Large intestine (tissue), 12 donors: ENCODE measurements at places on chromosomes 16 and 17. TPM values are rescaled to one million over a fixed set of nuclear protein-coding genes. Genes with fewer than 3 reads are reported as not detected.

Gene KRTAP3-1
- polyA plus RNA-seq: not detected

Gene RNU2-1
- polyA plus RNA-seq: not detected

Gene ITGAD
- 0.03 TPM for polyA plus RNA-seq

Gene RPA1
- 64.4 TPM for polyA plus RNA-seq

DNA sequence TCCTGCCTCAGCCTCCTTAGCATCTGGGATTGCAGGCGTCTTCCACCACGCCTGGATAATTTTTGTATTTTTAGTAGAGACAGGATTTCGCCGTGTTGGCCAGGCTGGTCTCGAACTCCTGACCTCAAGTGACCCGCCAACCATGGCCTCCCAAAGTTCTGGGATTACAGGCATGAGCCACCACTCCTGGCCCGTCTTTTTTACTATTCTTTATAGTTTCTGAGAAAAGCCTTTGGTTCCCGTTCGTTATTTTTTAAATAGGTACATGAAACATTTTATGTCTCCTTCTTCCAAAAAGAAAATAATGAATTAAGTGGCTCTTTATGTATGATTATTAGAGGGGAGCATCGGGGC, 570 bp upstream of the BCO1 start:
- peaks cover 7% of the 10 kb centered on the region for H3K4me1 ChIP-seq
- no peak overlapping the region for H3K4me3 ChIP-seq
- H3K36me3 ChIP-seq: no peaks in the 10 kb centered on the region
- H3K27ac ChIP-seq: no peak overlapping the region
- peaks cover 8% of the 10 kb centered on the region for H3K27me3 ChIP-seq
- no peak for DNase-seq

DNA sequence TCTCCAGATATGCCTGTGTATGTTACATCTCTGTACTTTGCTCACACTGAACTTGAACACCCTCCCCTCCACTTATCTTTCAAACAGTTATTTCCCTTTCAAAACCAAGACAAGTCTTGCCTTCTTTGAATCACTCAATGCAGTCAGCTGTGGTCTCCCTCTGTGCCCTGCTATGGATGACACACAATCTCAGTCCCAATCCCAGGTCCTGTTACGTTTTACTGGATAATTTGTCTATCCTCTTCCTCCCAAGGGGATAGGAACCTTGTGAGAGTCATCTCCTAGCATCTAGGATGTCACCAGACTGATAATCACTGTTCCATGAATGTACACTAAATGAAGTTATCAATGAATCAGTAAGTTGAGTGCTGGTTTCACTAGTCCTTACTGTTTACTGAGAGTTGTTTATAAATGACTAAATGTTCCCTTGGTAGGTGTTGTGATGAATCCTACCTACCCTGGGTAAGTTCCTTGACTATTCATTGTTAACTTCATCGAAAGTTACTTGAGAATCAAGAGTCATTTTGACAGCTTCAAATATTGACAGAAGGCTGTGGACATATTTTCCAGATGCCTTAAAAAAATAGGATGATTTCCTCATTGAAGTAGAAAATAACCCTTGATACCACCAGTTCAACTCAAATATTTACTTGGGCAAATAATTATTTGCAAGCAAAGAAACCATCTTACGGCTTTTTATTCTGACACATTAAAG, 244.9 kb downstream of the PRKCA start:
- H3K4me1 ChIP-seq: peaks cover 15% of the 10 kb centered on the region
- peak overlapping the region; percentile 22 for H3K27ac ChIP-seq

DNA sequence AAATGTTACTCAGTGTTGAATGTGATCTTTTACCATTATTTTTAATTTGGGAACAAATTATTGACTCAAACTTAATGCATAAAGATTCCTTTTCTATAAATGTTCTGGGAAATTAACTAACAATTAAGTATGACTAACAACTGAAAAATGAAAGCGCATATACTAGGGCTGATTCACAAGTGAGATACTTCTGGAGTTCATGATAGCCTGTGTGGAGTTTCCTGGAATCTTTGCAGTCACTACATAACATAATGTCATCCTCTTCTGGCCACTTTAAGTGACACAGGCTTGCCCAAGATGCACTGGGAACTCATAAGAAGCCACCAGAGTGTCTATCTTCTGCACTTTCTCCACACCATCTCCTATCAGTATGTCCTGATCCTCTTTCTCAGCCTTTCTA, 450.3 kb upstream of the CDH11 start:
- no peaks in the 10 kb centered on the region for H3K4me1 ChIP-seq
- no peak for DNase-seq
- H3K36me3 ChIP-seq: no peaks in the 10 kb centered on the region
- H3K27ac ChIP-seq: no peak overlapping the region
- no peaks in the 10 kb centered on the region for H3K27me3 ChIP-seq
- no peak overlapping the region for H3K4me3 ChIP-seq

DNA sequence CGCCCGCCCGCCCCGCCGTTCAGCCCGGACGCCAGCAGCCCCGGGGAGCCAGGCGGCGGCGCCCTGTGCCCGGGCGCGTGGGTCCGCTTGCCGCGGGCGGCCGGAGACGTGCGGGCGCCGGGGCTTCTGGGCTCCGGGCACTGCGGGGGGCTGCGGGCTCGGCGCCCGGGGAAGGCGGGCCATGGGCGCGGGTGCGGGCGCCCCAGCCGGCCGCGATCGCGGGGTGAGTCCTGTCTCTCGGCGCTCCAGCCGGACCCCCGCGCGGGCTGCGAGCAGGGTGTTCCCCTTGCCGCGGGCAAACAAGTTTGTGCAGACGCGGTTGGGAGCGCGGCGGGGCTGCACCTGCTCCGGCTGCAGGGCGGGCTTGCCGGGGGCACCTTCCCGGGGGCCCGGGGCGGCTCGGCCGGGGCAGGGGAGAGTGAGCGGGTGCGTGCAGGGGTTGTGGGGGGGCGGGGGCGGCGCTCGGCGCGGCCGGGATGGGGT, 292 bp downstream of the WSCD1 start:
- H3K36me3 ChIP-seq: no peaks in the 10 kb centered on the region
- no peak overlapping the region for H3K4me3 ChIP-seq
- H3K27me3 ChIP-seq: peaks cover 58% of the 10 kb centered on the region
- no peak for DNase-seq
- no peak overlapping the region for H3K27ac ChIP-seq

- peak; percentile 16 for DNase-seq
- no peak overlapping the region for H3K27ac ChIP-seq
- no peaks in the 10 kb centered on the region for H3K36me3 ChIP-seq
Observed at GRCh38 chr17:73492821-73493814, 151.1 kb downstream of the SDK2 start.

- no peak overlapping the region for H3K27ac ChIP-seq
- H3K4me1 ChIP-seq: no peaks in the 10 kb centered on the region
- no peak for DNase-seq
- no peaks in the 10 kb centered on the region for H3K27me3 ChIP-seq
Observed at GRCh38 chr17:51707216-51707615, 446.9 kb downstream of the UTP18 start.

- H3K4me1 ChIP-seq: peaks cover 18% of the 10 kb centered on the region
- H3K36me3 ChIP-seq: peaks cover 19% of the 10 kb centered on the region
- H3K4me3 ChIP-seq: peak overlapping the region; percentile 66
- H3K27ac ChIP-seq: no peak overlapping the region
- DNase-seq: peak; percentile 52
- no peaks in the 10 kb centered on the region for H3K27me3 ChIP-seq
Observed at GRCh38 chr16:2429771-2430663, 770 bp downstream of the CCNF start.

DNA sequence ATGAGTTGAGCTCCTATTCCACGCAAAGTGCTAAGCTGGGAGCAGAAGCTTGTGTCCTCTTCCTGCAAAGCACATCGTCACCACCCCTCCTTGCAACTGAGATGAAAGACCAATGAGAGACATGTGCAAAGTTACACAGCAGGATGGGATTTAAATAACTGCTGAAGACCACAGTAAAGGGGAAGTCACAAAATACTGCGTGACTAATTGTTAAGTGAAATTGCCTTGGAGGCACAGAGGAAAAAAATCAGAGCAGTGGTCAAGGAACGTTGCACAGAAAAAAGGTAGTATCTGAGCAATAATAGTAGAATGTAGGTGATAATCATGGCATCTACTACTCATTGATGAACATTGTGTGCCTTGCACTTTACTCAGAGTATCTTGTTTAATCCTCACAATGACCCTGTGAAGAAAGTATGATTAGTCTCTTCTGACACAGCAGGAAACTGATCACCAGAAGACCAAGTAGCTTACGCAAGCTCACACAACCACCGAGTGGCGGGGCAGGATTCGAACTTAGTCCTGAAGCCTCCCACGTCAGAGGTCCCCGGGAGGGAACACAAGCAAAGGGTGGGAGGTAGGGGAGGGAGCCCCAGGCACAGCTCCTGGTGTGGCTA, 15.4 kb upstream of the MYO18A start:
- H3K4me1 ChIP-seq: no peaks in the 10 kb centered on the region
- no peak overlapping the region for H3K4me3 ChIP-seq
- H3K27me3 ChIP-seq: no peaks in the 10 kb centered on the region
- no peak for DNase-seq

DNA sequence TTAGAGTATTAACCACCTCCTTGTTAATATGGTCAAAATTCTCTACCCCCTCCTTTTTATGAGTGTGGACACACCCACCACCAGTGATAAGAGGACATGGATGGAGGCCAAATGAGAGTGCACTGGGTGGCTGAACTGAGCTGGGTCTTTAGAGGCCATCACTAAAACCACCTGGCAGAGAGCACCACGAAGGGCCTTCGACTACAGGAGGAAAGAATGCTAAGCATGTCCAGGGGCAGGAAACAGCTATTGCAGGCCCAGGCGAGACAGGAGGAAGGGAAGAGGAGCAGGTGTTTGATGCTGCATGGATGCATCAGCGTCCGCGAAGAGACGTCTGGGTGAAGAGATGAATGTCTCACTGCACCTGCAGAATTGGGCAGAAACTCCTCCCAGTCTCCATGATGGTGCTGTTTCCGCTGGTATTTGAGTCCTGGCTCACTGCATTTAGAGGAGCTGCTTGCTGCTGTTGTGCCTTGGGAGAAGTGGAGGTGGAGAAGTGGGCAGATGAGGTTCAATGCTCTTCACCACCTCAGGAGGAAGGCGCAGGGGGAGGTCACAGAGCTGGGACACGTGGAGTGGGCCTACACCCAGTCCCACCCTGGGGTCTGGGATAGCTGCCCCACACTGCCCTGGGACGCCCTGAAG, 33.2 kb downstream of the SPHK1 start:
- H3K27me3 ChIP-seq: no peaks in the 10 kb centered on the region
- H3K27ac ChIP-seq: no peak overlapping the region
- H3K36me3 ChIP-seq: peaks cover 10% of the 10 kb centered on the region
- DNase-seq: no peak

DNA sequence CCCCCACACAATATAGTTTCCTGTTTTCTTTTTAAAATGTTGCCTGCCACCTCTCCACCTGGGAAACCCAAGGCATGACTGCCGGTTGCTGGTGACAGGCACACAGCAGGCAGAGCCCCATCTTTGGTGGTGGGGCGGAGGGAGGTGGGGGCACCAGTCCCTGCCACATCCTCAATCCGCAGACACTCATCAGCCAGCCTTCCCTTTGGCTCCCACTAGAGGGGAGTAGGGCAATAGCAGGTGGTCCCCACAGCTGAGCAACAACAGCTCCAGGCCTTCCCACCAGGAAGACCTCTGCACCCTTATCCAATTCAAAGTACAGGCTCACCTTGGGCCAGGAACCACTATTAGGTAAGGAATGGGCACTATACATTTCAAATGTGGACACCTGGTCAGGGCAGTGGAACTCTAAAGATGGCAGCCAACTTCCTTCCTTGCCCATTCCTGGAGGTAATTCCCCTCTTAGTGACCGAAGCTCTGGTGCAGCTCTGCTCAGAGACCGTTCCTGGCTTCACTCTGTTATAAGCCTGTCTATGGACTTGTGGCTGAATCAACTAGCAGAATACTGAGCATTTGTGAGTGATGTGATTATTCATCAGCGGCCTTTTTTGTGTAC, 13.9 kb downstream of the RECQL5 start:
- no peak for DNase-seq
- H3K4me1 ChIP-seq: no peaks in the 10 kb centered on the region
- no peak overlapping the region for H3K27ac ChIP-seq
- H3K4me3 ChIP-seq: no peak overlapping the region
- H3K27me3 ChIP-seq: no peaks in the 10 kb centered on the region

DNA sequence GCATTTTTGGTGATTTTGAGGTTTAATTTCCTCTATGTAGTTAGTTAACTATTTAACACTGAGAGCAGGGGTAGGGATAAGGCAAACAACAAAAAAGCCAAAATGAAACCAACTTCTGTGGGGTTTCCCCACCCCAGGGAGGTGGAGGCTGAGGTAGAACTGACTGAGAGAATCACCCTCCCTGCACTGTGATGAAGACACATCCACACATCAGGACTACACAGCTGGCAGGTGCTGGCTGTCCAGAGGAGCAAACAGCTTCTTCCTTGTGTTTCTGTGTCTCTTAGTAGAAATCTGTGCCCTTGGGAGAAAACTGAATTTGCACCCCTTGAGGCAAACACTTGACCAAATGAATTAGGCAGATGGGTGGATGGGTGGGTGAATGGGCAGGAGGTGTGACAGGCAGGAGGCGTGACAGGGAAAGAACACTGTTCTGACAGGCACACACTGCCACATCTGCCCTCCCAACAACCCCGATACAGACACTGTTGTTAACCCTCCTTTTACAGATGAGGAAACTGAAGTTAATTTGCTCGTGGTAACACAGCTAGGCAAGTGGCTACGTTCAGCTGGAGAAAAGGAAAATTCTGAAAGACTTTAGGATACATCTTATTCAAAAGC, 62.9 kb upstream of the AMZ2 start:
- H3K4me1 ChIP-seq: no peaks in the 10 kb centered on the region
- H3K36me3 ChIP-seq: no peaks in the 10 kb centered on the region
- H3K4me3 ChIP-seq: no peak overlapping the region
- H3K27ac ChIP-seq: no peak overlapping the region
- no peak for DNase-seq

GRCh38 chr16:89864527-89864820, 8.9 kb upstream of the TCF25 start:
- no peaks in the 10 kb centered on the region for H3K4me1 ChIP-seq
- no peaks in the 10 kb centered on the region for H3K27me3 ChIP-seq
- no peak for DNase-seq
- peaks cover 65% of the 10 kb centered on the region for H3K36me3 ChIP-seq

- DNase-seq: no peak
- H3K27me3 ChIP-seq: peaks cover 77% of the 10 kb centered on the region
- no peak overlapping the region for H3K4me3 ChIP-seq
- H3K27ac ChIP-seq: no peak overlapping the region
- H3K4me1 ChIP-seq: peaks cover 30% of the 10 kb centered on the region
Observed at GRCh38 chr16:67535201-67535600, 6.6 kb downstream of the RIPOR1 start.
